ENCODE measurements at places on chromosomes 11 and 22. TPM values are rescaled to one million over a fixed set of nuclear protein-coding genes. Genes with fewer than 3 reads are reported as not detected.

Gene GNAZ
- total RNA-seq = 5.3 TPM

Gene PTPRCAP
- total RNA-seq = 8.0 TPM

Gene CCDC81
- 0.96 TPM for total RNA-seq

Gene SEC14L6
- not detected for total RNA-seq

Gene C11orf91
- not detected for total RNA-seq

- DNase-seq = peak; percentile 36
Observed at GRCh38 chr22:37178350-37179125, 9.5 kb downstream of the C1QTNF6 start.

DNA sequence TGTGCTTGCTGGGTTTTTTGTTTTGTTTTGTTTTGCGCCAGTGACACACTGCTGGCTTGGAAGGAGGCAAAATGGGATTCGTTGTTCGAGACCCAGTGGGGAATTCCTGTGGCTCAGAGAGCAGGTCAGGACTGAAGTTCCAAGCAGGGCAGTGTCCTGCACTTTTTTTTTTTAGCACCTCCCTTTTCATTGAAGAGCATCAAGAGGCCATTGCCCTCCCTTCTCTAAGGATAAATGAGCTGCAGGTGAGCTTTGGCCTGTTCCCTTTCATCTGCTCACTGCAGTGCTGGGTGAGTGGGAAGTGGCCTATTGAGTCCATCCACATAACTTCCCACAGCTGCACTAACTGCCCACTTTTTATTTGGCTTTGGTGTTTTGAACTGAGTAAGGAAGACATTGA is 87.8 kb downstream of the ARHGAP42 start:
- no peak for DNase-seq

GRCh38 chr11:43907028-43907975 is 26.7 kb downstream of the ALKBH3 start:
- no peak for DNase-seq

DNA sequence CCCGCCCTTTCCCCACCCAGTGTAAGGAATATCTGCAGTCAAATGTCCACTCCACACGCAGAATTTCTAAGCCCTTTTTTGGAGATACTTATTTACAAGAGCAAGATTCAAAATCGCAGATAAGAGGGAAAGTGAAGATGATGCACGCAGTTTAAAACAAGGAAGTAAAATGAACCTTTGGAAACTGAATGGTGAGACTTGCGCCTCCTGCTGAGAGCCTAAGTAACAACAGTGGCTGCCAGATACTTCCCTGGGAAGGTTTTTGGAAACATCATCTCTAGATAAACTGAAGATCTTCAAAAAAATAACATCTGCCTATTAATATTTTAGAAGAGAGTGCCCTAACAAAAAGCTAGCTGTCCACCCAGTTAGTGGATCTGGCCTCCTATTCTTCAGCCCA is 963.1 kb upstream of the FAT3 start:
- no peak for DNase-seq

DNA sequence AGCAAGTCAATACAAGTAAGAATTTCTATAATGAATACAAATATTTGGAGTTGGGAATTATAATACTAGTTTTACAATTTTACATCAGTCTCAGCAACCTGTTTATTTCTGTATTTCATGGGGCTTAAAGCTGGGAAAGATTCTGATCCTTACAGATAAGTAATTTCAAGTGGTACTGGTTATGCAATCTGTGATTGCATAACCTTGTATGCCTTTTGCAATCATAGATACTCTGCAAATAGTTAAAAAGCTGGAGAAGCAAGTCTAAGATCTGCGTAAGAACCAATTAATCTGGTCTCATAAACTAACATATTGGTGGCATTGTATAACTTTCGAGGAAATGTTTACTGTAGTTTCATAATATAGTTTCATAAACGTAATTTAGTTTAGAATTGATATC is 198.3 kb upstream of the PGR start:
- DNase-seq = no peak

- no peak for DNase-seq
Observed at GRCh38 chr22:43148581-43148980, 2.8 kb upstream of the TSPO start.

GRCh38 chr22:48632646-48633246 is 1194.9 kb downstream of the BRD1 start:
- DNase-seq = no peak
